ENCODE measurements at places on chromosomes 1 and 21.

DNA sequence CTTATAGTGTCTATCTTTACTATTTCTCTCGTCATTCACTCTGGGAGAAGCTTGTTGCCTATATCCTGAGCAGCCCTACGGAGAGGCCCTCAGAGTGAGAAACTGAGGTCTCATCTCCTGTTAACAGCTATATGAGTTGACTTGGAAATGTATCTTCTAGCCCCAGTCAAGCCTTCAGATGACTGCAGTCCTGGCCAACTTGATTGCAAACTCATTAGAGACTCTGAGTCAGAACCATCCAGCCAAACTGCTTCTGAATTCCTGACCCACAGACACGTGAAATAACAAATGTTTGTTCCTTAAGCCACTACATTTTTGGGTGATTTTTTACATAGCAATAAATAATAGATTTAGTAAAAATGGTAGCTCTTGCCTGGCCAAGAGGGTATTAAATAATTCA, 3.9 kb upstream of the ZBED6 start:
- DNase-seq, result no peak

DNA sequence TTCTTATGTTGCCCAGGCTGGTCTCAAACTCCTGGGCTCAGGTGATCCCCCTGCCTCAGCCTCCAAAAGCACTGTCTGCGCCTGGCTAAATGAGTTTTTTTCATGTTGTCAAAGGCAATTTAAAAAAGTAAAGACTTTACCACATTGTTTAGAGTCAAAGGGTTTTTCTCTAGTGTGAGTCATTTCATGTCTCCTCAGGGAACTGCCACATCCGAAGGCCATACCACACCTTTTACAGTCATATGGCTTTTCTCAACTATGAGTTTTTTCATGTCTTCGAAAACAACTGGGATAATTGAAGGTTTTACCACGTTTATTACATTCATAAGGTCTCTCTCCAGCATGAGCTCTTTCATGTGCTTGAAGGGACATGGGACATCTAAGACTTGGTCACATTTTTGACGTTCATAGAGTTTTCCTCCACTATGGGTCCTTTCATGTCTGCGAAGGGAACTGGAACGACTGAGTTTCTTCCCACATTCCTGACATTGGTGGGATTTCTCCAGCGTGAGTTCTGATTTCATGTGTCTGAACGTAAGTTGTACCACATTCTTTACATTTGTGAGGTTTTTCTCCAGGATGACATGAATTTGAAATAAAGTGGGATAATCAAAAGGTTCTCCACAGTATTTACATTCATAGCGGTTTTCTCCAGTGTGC, 65.6 kb downstream of the UCHL5 start:
- no peak for DNase-seq

DNA sequence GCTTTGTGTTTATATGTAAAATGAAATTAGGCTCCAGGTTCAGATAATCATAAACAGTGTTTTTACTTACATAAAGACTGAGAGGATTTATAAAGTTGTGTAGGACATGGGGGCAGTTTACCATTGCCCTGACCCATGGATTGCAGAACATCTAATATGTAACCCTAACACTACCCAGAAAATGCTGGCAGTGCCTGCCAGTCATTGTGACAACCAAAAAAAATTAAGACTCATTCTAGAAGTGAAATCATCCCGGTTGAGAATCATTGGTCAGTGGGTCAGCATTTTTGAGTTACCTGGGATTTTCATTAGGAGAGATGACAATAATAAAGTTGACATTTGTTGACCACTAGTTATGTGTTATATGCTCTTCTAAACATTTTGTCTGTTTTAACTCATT, 31.2 kb upstream of the THEM4 start:
- no peak for DNase-seq

GRCh38 chr1:54495954-54496353, 52.1 kb upstream of the ACOT11 start:
- DNase-seq, result no peak

DNA sequence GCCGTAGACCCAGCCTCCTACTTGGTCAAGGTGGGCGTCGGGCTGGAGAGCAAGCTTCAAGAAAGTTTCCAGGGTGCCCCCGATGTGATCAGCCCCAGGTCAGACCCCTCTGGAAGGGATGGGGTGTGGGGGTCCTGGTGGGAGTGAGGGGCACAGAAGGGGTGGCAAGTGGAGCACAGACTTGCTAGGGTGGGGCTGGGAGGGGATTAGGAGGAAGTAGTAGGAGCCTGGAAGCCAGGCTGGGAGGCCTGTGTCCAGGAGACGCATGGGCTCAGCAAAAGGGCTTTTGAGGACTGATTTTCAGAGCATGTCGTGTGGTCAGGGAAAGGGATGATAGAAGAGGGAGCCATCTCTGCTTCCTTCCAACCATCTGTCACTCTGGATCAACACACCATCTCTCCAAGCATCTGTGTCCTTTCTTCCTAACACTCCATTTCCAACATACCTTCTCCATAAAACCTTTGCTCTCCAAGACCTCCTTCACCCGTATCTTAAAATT, 8.5 kb downstream of the TRIM46 start:
- DNase-seq, result no peak

DNA sequence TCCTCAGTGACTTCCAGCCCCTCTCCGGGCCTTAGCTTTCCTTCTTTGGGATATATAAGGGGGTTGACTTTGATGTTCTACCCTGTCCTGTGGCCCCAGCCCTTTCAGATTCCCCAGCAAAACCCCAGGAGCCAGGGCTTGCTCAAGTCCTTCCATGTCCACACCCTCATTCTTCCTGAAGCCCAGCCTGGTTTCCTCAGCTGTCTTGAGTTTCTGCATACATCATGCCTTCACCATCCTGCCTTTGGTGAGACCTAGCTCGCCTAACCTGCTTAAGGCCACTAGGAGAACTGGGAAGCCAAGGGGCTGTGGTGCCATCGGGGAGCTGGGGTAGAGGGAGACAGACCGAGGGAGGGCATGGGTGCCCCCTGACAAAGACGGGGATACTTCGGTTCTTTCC, 17.2 kb upstream of the PEF1 start:
- no peak for DNase-seq

DNA sequence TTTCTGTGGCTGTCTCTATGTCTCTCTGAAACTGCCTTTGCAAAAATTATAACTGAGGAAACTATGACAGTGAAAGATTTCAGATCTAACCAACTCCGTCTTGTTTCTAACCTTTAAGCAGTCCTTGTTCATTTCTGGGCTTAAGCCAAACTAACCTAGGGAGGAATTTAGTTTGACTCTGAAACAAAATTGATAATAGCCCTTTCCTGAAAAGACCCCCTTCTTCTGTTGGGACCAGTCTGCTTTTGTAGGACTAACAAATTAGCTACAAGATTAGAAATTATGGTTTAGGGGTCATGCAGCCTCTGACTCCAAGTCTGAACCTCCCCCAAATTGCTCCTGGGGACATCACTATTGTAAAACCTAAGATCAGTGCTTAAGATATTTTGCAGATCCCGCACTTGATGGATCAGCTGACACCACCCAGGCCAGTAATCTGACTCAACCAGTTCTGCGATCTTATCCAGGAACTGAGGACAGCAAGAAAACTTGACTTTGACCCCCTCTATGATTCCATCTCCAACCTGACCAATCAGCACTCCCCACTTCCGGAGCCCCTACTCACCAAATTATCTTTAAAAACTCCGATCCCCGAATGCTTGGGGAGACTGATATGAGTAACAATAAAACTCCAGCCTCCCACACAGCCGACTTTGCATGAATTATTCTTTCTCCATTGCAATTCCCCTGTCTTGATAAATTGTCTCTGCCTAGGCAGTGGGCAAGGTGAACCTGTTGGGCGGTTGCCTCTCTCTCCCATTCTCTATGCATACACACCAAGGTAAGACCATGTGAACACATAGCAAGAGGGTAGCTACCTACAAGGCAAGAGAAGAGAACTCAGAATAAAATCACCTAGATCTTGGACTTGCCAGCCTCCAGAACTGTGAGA, 11.1 kb upstream of the TRIM63 start:
- DNase-seq, result no peak

DNA sequence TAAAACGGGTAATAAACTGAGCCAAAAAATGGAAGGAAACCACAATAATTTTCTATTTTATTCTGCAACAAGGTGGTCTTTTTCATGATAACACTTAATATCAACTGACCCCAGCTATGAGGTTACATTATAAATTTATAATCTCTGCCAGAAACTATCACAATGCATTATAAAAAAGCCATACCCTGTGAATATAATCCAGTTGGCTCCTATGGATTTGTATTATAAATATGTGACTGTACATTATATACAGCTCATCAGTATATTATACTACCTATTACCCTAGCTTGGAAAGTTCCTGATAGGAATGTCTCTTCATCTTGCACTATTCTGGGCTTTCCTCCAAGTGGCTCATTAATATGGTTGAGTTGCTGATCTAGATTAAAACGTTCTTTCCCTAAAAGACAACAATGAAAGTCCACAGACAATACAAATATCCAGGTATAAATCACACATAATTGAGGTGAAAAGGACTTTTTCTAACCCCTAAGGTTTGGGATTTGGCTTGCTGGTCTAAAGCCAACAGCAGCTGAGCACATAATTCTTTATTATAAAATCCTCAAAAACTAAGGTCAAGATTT, 487.7 kb downstream of the TTLL7 start:
- DNase-seq, result no peak

DNA sequence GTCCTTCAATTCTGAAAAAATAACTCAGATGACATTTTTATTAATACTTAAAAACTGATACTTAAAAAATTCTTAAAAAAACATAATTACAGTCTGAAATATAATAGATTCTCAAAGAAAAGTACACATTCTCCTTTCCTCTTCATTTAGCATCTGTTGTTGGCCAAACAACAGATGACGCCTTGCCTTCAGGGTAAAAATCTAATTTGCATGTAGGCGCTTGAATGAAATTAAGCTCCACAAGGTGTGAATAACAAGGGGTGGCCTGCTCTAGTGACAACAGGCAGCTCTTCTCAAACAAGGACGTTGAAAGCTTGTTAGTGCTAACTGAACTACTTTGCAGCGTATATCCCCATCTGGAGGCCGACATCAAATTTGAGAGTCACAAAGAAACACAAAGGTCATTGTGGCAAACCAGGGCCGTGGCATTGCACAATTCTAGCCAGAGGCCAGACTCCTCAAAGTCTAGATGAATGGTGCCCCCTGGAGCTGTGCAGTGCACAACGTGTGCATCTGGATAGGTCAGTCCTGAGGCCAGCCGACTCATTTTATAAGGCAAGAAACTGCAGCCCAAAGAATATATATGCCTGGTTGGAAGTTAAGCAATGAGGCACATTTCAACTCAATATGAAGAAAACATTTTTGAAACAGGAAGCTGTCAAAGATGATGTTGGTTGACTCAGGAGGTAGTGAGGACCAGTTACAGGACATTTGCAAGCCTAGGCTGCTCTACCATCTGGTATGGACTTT, 459.2 kb upstream of the RUNX1 start:
- no peak for DNase-seq

GRCh38 chr21:33075128-33075527, 5.2 kb downstream of the OLIG1 start:
- DNase-seq, result no peak

GRCh38 chr21:41786509-41786987, 19.7 kb upstream of the RIPK4 start:
- DNase-seq, result no peak

DNA sequence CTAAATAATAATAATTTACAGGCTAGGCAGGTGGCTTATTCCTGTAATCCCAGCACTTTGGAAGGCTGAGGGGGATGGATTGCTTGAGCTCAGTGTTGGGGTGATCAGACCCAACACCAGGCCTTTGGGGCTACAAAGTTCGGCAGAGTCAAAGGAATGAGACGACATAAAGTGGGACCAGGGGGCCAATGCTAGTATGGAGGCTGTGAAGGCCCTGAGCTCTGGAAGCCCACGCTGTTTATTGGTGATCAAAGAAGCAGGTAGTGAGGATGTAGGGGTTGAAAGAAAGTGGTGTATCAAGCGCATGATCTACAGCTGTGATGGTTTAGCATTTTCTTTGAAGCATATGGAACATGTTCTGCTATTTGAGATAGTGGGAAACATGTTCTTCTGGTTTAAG, 5.6 kb downstream of the BTBD8 start:
- DNase-seq, result no peak

GRCh38 chr21:42768324-42769121, 110.8 kb downstream of the WDR4 start:
- DNase-seq, result no peak

- no peak for DNase-seq
Measured at GRCh38 chr1:89350298-89350697, 13.6 kb upstream of the GBP6 start.

GRCh38 chr1:181557313-181557712, 74.0 kb downstream of the CACNA1E start:
- DNase-seq, result no peak

DNA sequence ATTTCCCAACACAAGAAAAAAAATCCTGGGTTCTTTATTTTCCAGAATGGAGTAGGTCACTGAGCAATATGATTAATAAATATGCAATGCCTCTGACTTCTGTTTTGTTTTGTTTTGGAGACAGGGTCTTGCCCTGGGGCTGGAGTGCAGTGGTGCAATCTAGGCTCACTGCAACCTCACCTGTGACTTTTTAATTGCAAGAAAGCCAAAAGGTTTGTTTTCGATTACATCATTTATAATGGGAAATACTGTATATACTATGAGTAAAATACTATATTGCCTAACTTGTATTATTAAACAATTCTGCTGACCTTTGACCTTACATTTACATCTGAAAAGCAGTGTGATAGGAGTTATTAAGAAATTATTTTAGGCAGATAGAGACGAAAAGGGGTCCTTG, 11.6 kb upstream of the CD46 start:
- no peak for DNase-seq

GRCh38 chr1:184624051-184624450, 130.6 kb downstream of the EDEM3 start:
- no peak for DNase-seq
